Eye (tissue), 1 donor: ENCODE measurements at places on chromosomes 6 and 20.

DNA sequence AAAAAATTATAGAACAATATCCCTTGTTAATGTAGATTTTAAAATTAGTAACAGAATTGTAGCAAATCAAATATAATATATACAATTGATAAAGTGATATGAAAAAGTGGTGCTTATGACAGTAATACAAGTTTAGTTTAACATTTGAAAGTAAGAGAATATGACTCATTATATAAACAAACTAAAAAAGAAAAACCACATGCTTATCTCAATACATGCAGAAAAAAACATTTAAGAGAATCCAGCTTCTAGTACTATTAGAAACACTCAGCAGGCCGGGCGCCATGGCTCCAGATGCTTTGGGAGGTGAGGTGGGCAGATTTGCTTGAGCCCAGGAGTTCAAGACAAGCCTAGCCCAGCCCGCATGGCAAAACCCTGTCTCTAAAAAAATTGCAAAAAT is 60.7 kb upstream of the LAMA2 start:
- DNase-seq, result no peak

DNA sequence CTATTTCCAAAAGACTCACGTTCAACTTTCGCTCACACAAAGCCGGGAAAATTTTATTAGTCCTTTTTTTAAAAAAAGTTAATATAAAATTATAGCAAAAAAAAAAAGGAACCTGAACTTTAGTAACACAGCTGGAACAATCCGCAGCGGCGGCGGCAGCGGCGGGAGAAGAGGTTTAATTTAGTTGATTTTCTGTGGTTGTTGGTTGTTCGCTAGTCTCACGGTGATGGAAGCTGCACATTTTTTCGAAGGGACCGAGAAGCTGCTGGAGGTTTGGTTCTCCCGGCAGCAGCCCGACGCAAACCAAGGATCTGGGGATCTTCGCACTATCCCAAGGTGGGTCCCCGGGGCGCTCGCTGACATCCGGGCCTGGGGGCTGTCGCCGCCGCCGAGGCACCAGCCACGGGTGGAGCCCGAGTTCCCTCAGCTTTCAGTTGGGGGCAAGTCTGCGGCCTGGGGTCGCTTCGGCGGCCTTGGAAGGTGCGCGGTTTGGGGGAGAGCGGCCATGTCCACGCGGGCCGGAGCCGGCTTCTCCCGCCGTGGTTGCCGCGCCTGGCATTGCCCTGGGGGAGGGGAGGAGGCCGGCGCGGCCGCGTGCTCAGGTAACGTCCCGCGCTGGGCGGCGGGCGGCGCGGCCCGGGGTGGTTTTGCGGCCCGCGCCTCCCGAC is 429 bp downstream of the AMD1 start:
- no peak for DNase-seq

DNA sequence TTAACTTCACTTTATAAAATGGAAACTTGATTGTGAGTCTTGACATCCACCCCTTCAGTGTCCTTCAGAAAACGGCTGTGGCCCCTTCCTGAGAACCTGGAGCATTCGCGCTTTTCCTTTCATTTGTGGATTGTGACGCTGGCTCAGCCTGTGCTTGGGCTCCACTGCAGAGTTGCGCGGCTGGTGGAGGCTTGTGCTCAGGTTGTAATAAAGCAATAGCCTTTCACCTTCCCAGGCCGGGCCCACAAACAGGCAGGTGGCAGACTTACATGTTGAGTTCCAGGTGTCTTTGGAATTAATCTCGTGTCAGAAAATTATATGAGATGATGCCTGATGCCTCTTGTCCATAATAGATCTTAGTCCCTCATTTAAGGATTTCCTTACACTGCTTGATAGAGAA is 199.9 kb downstream of the CDH4 start:
- DNase-seq, result no peak

DNA sequence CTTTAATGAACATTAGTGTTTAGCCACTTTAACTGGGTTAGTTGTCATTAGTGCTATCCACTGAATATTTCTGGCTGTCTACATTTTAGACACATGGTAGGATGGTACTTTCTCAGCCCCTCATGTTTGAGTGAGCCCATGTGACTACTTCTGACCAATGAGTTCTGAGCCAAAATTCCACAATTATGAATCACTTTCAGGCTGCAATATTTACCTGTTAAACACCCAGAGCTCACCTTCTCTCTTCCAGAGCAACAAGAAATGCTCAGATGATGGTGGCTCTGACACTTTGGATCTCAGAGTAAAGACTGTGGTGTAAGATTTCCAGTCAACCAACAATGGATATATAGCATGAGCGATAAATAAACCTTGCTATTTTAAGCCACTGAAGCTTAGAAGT is 24.8 kb downstream of the SPACA1 start:
- DNase-seq, result no peak

- no peak for DNase-seq
Observed at GRCh38 chr6:167731731-167732422, 94.8 kb upstream of the AFDN start.

- DNase-seq, result no peak
Observed at GRCh38 chr6:34301408-34301807, 52.6 kb upstream of the SMIM29 start.

GRCh38 chr6:18022398-18023231 is 35.2 kb upstream of the KIF13A start:
- peak; percentile 82 for DNase-seq
